Lung (tissue), 17 donors: ENCODE measurements at places on chromosomes 12 and 14. TPM values are rescaled to one million over a fixed set of nuclear protein-coding genes. Genes with fewer than 3 reads are reported as not detected.

Gene GPD1
- total RNA-seq: 20.0 TPM

GRCh38 chr14:65444230-65444629, 31.7 kb downstream of the FUT8 start:
- H3K27ac ChIP-seq: no peak overlapping the region
- peaks cover 2% of the 10 kb centered on the region for H3K4me1 ChIP-seq
- no peak overlapping the region for H3K4me3 ChIP-seq
- DNase-seq: no peak
- H3K36me3 ChIP-seq: no peaks in the 10 kb centered on the region
- no peaks in the 10 kb centered on the region for H3K27me3 ChIP-seq

- peaks cover 8% of the 10 kb centered on the region for H3K4me1 ChIP-seq
- H3K27ac ChIP-seq: no peak overlapping the region
- DNase-seq: no peak
- no peak overlapping the region for H3K4me3 ChIP-seq
- no peaks in the 10 kb centered on the region for H3K36me3 ChIP-seq
Measured at GRCh38 chr14:43407706-43408105, 1099.4 kb downstream of the FSCB start.

GRCh38 chr14:99179946-99180345, 92.1 kb downstream of the BCL11B start:
- no peak for DNase-seq
- H3K36me3 ChIP-seq: no peaks in the 10 kb centered on the region
- no peak overlapping the region for H3K27ac ChIP-seq
- no peaks in the 10 kb centered on the region for H3K27me3 ChIP-seq
- peaks cover 15% of the 10 kb centered on the region for H3K4me1 ChIP-seq

DNA sequence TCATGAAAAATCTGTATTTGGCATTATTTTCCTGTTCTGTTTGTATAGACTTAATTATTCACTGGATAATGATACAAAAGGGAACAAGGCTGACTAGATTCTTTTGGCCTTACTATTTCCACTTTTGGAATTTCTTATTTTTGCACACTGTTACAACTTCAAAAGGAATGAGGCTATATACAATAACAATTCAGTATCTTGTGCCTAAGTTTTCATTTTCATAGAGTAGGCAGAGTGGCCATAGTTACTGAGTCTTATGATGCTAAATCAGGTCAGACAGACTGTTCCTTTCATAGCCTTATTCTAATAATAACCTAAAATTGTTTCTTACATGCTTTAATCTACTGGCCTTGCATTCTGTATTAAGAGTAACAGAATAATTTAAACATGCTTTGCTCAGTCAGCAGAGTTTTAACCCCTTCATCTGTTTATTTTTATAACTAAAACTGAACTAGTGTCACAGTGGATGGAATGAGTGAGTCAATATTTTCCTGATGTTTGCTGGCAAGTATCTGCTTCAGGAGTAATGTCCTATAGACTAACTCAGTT, 10.5 kb downstream of the TTC8 start:
- H3K4me3 ChIP-seq: no peak overlapping the region
- no peak overlapping the region for H3K27ac ChIP-seq
